ENCODE measurements at places on chromosomes 1 and 21.

GRCh38 chr1:85394130-85394529 is 70.8 kb downstream of the DDAH1 start:
- DNase-seq = no peak

DNA sequence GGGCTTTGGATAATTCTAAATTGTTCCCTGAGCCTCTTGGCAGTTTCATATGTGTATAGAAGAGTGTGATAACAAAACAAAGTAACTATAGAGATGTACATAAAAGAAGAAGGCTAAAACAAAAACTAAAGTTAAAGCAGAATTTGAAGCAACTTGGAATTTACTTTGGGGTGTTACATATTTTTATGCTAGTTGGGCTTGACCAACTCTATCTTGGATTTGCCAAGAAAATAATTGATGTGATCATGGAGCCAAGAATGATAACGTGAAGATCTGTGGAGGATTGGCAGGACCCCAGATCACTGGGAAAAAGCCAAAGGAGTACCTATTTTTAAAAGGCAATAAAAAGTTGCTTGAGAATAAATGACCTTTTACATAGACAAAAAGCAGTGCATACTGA is 206.9 kb downstream of the LMO4 start:
- no peak for DNase-seq

GRCh38 chr1:64287071-64287470 is 83.6 kb downstream of the UBE2U start:
- DNase-seq = no peak

DNA sequence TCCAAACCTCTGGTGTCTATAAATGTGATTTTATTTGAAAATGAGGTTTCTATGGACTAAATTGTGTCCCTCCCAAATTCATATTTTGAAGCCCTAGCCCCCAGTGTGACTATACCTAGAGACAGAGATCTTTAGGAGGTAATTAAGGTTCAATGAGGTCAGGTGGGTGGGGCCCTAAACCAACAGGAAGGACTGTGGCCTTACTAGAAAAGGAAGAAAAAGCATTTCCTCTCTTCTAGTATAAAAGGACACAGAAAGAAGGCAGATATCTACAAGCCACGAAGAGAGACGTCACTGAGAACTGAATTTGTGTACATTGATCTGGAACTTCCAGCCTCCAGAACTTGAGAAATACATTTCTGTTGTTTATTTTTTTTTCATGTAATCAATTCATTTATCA is 123.1 kb upstream of the RUNX1 start:
- DNase-seq = no peak

DNA sequence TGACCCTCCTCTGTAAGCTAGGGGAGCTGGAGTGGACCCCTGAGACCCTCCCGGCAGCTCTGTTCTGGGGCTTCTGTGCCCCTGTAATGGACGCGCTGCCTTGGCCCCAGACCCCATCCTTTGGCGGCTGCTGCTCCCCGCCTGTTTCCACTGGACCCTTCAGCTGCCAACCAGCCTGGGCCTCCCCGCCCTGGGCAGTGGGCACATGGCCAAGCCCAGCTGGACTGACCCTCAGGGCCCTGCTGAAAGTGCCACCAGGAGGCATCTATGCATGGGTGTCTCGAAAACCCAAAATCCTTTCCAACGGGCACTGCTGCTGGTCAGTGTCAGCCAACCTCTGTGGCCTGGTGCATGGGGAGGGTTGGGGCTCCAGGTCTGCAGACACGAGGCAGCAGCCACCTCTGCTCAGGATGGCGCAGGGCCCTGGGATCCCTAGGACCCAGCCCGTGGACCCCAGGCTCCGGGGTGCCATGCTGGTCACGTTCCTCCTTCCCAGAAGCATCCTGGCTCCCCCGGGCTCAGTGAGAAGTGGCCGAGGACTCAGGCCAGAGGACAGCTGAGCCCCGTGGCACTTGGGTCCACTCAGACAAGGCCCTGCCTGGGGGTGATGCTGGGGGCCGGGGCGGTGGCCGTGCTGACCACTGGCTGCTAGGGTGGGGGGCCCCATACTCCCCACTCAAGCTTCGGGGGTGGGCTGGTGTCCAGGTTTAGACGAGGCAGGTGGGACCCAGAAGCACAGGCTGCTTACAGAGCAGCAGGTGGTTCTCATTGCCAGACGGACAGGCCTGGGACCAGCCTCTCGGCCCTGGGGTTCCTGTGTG is 46.9 kb downstream of the SLX9 start:
- DNase-seq = no peak

Data from stimulated activated CD8-positive, alpha-beta memory T cell treated with anti-CD3 and anti-CD28 coated beads, Interleukin-12 subunit alpha, Interleukin-12 subunit beta, amount 100 ng/mL, for 4 hours (primary cell).